ENCODE measurements at places on chromosomes 7 and 10.

DNA sequence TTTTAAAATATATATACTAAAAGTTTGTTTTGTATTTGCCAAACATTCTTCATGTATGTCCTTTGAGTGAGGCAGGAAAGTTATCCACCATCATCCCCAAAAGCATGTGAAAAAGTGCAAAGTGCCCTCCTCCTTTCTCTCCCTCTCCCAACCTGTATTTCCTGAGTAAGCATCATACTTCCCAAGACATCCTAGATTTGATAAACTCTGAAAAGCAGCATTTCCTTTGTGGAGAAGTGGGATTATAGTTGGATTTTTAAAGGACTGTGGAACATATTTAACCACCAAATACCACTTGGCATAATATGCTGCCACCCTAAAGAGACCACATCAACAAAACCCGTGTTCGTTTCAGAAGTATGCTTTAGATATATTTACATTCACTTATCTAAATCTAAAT, 36.9 kb downstream of the NET1 start:
- DNase-seq, result no peak

DNA sequence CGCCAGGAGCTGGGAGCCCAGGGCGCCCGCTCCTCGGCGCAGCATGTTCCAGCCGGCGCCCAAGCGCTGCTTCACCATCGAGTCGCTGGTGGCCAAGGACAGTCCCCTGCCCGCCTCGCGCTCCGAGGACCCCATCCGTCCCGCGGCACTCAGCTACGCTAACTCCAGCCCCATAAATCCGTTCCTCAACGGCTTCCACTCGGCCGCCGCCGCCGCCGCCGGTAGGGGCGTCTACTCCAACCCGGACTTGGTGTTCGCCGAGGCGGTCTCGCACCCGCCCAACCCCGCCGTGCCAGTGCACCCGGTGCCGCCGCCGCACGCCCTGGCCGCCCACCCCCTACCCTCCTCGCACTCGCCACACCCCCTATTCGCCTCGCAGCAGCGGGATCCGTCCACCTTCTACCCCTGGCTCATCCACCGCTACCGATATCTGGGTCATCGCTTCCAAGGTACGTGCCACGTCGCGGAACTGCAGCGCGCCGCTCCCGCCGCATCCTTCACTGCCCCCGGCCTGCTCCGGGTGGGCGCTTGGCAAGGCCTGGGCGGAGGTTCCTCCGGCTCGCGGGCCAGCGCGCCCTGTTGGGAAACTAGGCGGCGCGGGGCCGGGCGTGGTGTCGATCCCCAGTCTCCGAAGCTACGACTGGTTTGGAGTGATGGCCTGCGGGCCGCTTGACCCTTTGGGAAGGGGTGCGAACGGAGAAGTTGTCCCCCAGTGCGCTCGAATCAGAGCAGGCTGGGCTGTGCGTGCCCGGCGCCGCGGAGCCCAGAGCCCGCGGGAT, 868 bp downstream of the EMX2 start:
- no peak for DNase-seq

- no peak for DNase-seq
Measured at GRCh38 chr10:5659702-5660528, 6.5 kb downstream of the ASB13 start.

DNA sequence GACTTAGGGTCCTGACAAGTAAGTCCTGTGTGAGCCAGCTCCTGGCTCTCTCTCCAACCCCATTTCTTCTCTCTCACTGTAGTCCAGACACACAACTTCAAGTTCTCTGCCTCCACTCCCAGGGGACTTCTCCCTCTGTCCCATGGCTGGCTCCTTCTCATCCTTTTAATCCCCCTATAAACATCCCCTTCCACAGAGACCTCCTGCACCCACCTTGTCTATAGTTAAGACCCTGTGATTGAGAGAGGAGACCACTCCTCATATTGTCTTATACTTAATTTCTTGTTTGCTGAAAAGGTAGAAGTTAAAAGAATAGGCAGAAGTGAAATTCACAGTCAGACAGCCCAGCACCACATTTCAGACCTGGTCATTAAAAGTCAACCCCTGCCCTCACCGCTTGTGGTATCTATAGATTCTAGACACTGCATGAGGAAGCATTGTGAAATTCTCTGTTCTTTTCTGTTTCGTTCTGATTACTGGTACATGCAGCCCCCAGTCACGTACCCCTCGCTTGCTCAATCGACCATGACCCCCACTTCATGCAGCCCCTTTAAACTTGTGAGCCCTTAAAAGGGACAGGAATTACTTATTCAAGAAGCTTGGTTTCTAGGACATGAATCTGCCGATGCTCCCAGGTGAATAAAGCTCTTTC, 125.6 kb upstream of the FRMD4A start:
- DNase-seq, result no peak

DNA sequence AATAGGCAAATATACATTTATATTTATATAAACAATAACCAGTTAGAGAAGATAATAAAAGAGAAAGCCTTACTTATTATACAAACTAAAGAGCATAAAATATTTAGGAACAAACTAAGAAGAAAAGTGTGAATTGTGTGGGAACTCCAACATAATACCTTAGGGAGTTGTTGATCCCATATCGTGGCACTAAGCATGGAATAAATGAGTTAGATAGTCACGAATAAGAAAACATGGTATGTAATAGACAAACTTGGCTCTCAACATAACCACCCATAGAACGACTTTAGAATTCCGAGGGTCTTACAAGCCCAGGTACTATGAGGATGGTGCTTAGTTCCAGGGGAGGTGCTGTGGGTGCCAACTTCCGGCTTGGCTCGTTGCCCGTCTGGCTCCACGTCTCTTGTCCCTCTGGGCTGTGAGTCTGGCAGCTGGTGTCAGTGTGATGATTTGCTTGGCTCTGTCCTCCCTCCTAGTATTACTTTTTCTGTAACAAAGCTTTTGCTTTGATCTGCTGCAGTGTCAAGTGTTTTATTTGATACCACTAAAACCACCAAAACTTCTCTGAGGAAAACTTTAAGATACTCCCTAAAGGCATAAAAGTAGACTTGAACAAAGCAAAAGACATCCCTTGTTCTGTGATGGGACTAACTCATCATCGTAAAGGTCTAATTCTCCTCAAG, 9.5 kb upstream of the RBM20 start:
- no peak for DNase-seq

DNA sequence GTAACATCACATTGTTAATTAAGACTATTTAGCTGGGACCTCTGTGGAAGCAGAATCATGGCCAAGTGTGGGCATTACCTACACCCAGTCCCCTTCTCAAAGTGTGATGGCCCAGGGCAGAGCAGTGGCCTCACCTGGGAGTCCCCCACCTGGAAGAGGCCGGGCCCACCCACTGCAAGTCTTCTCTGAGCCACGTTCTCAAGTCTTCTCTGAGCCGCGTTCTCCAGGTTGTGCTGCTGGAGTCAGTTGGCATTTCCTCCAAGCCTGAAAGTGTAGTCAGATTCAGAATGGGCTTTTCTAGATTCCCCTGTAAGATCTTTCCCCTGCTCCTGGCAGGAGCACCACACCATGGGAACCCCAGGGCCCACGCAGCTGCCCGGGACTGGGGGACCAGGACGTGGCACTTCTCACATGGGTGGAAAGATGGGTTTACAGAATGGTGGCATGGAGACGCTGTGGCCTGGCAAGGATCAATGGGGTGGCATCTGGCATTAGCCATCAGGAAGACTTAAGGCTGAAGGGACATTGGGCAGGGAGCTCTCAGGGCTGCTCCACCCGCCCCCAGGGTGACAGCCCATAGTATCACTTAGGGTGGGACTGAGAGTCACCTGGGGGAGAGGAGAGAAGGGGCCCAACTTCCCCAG, 68.0 kb downstream of the MKI67 start:
- DNase-seq, result no peak

DNA sequence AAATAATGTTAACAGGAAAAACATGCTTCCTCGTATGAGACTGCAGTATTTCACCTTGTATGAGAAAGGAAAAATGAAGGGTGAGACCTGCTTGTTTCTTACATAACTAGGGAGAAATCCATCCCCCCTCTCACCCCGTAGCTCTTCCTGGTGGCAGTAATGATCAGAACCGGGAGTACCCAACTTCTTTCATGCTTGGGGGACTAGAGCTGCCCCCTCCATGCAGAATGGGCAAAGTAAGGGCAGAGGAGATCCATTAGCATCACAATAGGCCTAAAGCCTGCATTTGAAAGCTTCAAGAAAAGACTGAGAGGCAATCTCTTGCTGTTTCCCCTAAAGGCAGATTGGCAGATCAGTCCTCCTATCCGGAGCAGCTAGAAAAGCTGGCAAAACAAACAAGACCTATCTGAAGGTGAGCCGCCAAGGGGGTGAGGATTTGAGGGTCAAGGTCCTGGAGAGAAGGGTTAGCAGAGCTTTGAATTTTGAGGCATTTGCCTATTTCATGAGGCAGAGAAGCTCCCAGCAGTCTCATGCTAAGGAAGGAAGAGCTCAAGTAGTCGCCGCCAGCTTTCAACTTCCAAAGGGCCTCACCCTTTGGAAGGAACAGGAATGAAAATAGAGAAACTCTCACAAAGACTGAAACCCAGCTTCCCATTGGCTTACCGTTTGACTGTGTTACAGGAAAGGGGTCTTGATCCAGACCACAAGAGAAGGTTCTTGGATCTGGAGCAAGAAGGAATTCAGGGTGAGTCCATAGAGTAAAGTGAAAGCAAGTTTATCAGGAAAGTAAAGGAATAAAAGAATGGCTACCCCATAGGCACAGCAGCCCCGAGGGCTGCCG, 36.2 kb downstream of the BAG3 start:
- no peak for DNase-seq
